Stimulated activated CD4-positive, alpha-beta T cell treated with anti-CD3 and anti-CD28 coated beads, Interleukin-2, amount 100 ng/mL, for 48 hours (primary cell): ENCODE measurements at places on chromosomes 7 and 10.
A peak's percentile ranks its signal among the peaks of the same experiment; 100 is the strongest.

GRCh38 chr7:4226524-4226882 is 455.6 kb upstream of the FOXK1 start:
- no peak for DNase-seq

- no peak for DNase-seq
These were observed 150.2 kb downstream of the GNAI1 start for GRCh38 chr7:80284855-80285254.

DNA sequence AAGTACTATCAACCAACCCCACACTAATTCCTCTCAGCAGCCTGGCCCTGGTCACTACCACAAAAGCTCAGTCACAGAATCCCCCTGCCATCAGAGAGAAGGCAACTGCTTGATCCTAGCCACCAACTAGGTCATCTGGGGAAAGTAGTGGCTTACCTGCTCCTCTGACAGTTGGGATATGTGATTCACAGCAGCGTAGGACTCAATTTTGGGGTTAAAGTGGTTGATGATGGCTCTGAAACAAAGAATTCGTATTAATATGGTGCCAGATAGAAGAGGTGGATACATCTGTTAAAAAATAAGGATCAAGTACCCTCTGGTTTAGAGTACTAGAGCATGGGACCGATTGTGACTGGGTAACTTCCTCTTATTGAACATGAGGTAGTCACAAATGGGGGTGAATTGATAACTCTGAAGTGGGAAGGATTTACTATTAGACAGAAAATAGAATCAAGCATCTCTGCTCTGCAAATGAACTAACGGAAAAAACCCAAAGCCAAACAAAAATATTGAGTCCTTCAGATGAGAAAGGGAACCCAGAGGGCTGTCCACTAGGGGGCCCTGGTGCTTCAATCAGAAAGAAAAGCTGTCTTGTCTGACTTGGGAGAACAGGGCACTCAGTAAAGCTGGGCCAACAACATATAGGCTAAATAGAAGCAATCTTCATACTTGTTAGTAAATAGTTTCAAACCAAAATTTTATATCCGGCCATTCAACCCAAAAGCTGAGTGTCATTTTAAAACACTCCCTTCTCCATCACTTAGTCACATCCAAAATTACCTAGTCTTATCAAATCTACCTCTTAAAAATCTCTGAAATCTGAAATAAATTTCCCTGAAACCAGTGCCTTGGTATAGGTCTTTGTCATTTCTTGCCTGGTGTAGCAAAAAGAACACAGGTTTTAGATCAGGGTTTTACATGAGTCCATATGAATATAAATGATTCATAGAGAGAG is 45.9 kb upstream of the KCNIP2 start:
- DNase-seq: peak; percentile 69

- DNase-seq: no peak
These were observed 2.9 kb upstream of the IFRD1 start for GRCh38 chr7:112447406-112447805.

DNA sequence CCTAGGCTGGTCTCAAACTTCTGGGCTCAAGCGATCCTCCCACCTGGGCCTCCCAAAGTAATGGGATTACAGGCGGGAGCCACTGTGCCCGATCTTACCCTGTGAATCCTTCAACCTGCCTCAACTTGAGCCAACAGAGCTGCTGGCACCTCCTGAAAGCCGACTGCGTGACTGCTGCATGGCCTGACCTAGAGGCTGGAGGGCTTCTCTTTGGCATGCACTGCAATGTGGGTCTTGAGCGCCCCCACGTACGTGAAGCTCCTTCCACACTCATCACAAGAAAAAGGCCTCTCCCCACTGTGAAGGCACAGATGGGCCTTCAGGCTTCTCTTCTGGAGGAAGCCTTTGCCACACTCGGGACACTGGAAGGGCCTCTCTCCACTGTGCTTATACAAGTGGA is 12.9 kb upstream of the ZNF786 start:
- DNase-seq: no peak

DNA sequence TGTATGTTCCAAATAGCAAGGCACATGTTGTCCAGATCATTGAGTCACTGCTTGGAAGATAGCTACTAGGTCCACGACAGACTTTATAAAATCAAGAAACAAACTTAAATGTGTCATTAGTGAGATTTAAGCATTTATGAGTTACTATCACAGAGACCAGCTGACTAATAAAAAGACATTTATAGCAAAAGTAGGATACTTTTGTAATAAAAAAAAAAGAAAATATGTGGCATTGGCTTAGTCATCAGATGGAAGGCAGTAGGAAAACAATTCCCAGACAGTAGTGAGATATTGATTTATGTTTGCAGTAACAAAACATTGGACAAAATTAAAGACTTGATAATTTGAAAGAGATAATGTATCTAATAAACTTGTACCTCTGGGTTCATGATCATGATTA is 881.0 kb upstream of the LRRN3 start:
- DNase-seq: no peak

DNA sequence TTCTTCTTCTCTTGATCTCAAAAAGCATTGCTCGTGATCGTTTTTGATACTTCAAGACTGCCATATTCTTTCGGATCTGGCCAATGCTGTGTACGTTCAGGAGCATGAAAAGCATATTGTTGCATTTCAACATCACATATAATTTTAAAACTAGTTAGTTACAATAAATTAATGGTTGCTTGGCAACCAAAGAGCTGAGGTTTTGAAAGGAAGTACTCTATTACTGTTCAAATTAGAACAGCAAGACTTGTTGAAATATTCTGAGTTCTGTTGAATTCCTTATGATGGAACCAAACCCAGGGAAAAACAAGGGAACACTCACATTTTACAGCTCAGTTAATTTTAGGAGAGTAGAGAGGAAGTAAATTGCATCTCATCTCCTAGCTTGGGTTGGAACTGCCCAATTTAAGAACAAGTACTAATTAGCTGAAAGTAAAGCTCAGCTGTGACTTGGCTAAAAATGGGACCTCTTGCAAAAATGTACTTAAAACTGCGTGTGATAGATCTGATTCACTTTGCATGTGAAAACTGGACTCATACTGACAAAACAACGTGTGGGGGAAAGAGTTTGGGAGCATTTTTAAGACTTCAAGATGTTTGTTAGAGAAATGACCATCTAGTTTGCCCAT is 21.2 kb downstream of the OR9A2 start:
- no peak for DNase-seq

DNA sequence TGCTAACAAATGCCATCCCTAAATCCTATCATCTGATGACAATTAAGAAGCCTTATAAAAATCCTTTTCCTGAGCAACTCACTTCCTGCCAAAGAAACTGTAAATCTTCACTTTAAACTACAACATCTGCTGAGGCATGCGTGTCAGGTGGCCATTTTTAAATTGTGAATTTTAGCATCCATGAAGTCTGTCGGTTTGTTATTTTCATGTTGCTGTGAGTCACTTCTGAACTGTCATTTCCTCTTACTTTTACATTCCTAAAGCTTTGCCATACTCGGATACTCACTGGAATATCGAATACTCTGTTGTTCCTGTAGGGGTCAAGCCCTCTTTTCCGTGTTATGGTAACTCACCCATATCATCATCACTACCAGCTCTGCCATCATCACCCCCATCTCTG is 34.3 kb upstream of the TMEM26 start:
- DNase-seq: no peak

- no peak for DNase-seq
These were observed 85.7 kb downstream of the PARP12 start for GRCh38 chr7:139976838-139977656.

DNA sequence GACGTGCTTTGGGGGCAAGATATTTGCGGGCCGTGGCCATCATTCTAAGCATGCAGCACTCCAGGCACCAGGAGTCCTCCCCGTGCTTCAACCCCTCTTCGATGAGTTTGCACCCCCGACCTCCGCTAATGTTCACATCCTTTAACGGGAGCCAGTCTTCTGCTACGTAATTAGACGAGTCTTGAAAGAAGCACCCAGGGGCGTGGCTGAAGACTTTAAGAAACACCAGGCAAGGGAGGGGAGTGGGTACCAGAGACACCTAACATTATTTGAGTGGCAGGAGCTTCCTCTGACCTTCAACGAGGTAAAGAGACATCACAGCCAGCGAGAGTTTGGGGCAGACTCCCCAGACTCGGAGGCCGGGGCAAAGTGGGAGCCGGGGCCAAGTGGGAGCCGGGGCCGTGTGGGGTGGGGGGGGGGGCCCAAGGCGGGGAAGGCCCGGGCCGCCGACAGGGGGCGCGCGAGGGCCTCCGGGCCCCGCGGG is 31.1 kb upstream of the TOMM7 start:
- peak; percentile 28 for DNase-seq

DNA sequence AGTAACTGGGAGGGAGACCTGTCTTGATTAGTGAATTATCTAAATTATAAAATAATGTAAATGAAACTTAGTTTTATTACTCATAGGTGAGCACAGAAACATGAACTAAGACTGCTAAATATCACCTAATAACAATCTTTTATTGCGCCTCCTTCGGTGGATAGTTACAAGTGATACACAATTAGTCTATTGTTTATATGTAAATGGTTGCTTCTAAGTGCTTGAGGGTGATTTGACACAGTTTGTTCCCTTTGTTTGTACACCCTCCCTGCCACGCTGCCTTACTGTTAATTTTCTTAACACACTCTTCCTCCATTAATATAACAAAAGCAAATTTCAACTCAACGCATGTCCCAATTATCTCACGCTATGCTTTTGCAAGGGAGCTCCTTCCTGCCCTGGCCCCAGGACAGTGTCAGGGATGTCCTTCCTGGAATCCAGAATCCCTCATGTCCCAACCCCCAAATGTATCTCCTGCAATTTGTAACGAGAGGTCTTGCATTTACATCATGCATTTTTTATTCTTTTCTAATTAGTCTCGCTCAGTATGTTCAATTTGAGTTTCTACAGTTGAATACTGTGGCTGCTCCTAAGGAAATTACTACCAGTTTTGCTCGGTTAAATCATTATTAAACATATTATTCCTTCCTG is 4.2 kb downstream of the NPSR1 start:
- no peak for DNase-seq

DNA sequence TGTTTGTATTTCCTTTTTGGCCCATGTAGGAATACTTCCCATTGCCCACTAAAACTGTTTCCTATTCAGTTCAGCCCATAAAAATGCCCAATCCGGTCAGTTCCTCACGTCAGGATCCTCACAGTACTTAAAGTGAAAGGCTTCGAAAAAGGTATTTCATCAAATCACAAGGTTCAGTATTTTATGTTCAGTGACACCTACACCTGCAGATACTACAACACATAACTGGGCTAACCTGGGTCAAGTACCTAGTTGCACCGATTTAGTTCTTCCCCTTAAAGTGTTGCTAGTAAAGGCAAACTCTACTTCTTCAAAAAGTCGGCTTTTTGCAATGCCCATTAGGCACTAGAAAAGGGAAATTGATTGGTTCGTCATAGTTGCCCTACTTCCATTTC is 1.1 kb downstream of the SNX13 start:
- DNase-seq: no peak

GRCh38 chr7:142901426-142902259 is 16.1 kb upstream of the TRPV6 start:
- no peak for DNase-seq

DNA sequence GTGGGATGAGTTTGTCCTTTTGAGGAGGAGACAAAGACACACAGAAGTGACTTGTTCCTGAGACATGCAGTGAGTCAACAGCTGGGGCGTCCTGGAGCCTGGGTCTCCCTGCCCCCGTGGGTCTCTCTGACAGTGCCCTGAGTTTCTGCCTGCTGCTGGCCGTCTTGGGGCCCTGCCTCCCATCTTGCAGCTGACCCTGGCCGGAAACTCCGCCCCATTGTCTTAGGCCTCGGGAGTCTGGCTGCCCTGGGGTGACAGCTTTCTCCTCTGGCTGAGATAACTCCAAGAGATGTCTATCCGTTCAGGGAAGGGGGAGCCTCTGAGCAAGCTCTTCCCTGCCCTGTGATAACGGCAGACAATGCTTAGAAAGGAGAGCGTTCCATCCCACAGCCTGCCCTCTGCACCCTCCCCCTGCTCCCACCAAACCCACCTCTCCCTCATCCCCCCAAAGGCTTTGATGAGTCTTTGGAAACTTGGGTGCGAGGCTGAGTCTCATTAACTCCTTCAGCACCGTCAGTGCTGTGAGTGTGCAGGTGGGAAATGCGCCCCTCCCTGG is 69.5 kb upstream of the PODXL start:
- no peak for DNase-seq

- no peak for DNase-seq
These were observed 67.3 kb upstream of the VWC2 start for GRCh38 chr7:49706106-49706505.

DNA sequence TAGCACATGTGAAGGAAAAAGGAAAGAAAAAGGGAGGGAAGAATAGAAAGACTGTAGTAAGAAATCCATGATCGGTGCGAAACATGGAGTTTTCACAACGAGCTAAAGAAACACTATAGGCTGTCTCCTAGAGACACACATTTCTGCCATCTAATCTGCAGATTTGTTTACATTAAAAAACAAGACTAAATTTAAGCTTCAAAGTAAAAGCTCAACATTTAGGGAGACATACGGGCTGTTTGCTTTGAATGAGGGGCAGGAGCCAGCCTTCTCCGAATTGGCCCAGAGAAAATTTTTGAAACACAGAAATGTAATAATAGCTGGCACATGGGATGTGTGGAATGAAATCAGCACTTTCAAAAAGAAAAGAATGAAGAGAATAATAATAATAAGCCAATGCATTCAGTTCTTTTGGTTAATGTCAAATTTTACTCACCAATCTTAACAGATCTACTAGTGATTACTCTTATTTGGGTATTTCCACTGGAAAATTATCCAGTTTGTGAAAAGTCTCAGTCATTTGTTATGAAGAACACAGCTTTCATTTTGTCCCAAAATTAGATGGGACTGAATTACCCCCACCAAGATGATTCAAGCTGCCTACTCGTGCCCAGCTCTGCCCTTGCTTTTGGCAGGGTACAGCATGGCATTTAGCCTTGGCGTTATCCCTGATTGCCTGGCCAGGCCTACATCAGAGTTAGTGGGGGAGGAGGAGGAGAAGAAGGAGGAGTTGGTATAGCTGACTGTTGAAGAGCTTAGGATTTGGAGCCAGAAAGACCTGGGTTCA is 47.1 kb downstream of the MTURN start:
- DNase-seq: no peak

DNA sequence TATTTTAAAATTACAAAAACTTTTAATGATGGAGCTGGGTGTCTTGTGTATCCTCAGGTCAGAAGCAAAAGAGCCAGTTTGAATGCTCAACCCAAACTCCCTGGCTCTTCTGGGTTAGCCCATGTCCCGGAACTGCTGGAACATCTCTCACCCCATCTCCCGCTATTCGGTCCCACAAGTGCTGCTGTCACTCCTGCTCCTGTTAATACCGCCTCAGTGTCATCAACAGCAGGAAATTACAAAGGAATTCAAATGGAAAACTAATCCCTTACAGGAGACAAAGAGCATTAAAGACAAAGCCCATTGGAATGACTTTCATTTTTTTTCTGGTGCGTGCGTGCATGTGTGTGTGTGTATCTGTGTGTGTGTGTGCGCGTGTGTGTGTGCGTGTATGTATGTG is 112.0 kb upstream of the C7orf33 start:
- no peak for DNase-seq

GRCh38 chr7:118129041-118129795 is 54.7 kb upstream of the LSM8 start:
- DNase-seq: no peak
